ENCODE measurements at places on chromosomes 11 and 22.

GRCh38 chr11:50098186-50098725 lies 65.6 kb downstream of the OR4C45 start:
- DNase-seq = no peak

DNA sequence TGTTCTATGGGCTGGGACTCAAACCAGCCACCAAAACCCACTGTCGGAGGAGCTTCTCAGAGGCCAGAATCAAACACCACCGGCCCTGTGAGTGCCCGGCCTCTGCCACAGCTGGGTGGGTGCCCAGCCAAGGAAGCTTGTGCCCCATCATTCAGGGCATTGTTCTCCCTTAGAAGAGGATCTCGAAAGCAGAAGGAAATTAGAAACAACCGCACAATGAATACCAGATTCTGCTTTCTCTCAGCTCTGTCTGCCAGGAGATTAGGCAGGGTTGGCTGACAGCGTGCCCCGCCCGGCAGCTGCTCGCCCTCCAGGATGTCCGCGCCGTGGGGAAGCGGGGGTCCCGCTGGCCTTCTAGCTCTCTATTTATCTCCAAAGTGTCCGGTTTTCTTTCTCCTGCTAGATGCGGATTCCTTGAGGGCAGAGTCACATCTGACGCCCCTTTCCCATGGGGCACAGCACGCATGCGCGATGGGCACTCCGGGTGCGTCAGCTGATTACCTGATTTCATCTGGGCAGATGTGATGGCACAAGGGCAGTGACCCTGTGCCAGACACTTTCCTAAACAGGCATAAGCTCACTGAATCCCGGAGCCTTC lies 25.5 kb downstream of the SCGB1A1 start:
- DNase-seq = no peak

- no peak for DNase-seq
Measured at GRCh38 chr22:30159561-30160353, 79.5 kb downstream of the HORMAD2 start.

DNA sequence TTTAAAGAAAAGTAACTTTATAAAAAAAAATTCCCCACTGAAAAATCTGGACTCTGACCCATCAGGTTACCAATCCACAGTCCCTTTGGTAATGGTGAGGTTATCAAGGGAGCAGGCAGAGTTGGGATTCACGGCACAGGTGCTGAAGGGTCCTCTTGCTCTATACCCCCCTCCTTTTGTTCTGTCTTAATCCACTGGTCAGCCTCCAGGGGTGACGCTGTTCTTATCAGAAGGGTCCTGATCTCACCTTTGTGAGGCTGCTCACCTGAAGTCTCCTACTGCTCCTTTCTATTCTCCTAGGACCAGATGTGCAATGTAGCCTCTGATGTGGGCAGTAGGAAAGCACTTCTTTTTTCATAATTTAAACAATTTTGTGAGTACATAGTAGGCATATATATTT lies 80.6 kb upstream of the E2F8 start:
- no peak for DNase-seq

GRCh38 chr22:22920104-22920654 lies 32.6 kb downstream of the IGLL5 start:
- no peak for DNase-seq

GRCh38 chr11:65806979-65807378 lies 20.1 kb downstream of the OVOL1 start:
- DNase-seq = no peak

DNA sequence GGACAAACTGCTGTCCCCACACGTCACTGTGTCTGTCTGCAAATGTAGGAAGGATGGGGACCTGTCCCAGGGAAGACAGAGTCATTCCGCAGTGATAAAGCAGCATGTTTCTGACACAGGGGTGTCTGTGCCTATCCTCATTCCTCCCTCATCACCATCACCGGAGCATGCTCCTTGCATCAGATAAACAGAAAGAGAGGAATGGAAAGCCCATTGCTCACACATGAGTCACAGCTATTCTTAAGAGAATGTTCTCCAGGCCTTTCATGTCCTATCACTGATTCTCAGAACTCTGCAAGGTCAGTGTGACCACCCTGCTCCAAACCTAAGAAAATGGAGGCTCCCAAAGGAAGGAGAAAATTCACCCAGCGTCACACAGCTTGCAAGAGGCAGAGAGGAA lies 38.9 kb downstream of the ZNF195 start:
- no peak for DNase-seq

DNA sequence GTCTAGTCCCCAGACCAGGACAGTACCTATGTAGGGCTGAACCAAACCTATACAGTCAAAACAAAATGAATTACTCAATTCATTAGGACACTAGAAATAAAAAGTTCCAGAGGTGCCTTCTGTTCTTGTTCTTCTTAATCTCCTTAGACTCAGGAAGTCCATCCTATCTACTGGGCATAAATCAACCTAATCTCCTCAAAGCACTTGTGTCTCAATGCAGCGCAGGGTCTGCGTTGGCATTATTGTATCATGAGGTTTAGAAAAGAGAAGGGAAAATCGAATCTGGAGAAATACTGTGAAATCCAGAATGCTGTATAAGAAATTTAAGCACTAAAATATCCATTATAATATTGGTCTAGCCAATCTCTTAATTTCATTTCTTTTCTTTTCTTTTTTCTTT lies 2.4 kb upstream of the OR10V1 start:
- DNase-seq = no peak

- DNase-seq = no peak
Measured at GRCh38 chr11:11740836-11741235, 100.9 kb upstream of the USP47 start.

DNA sequence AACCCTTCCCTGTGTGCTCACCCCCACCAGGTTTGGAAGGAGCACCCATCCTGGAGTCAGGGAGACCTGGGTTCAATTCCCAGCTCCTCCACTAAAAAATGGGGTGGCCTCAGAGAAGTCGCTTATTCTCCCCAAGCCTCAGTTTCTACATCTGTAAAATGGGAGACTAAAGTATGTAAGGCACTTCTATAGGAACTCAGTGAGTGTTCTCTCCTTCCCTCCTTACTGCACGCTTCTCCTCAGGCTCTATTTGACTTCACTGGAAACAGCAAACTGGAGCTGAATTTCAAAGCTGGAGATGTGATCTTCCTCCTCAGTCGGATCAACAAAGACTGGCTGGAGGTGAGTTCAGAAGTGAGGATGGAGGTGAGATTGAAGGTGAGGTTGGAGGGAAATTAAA lies 11.3 kb downstream of the NCF4 start:
- DNase-seq = no peak
